NCI-H2107 (cell line): ENCODE measurements at places on chromosomes 7 and 10.

GRCh38 chr10:69315610-69316312, 37.5 kb downstream of the HK1 start:
- no peak for DNase-seq

DNA sequence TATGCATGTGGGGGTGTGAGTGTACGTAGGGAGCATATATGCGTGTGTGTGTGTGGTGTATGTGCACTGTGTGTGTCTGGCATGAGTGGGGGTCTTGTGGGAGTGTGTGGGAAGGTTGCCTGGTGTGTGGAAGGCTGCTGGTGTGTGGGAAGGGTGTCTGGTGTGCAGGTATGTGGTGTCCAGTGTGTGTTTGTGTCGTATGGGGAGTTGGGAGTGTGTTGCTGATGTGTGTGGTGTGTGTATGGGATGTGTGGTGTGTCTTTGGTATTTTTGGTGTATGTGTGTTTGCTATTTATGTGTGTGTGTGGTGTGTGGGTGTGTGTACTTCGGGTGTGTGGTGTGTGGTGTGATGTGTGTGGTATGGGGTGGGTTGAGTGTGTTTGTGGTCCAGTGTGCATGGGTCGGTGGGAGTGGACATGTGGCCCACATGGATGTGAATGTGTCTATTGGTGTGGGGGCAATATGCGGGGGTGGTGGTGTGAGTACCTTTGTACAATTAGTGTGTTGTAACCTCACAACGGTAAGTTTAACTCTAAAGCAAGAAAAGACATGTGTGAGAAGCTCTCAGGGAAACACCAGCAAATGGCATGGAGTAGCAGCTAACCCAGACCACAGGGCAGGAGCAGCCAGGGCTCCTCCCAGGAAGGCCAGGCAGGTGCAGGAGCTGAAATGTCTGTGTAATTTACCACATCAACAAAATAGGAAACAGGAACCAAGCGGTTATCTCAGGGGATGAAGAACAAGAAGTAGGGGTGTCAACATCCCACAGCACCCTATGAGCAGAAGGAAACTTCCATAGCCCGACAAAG, 11.9 kb downstream of the ANTXRL start:
- no peak for DNase-seq

DNA sequence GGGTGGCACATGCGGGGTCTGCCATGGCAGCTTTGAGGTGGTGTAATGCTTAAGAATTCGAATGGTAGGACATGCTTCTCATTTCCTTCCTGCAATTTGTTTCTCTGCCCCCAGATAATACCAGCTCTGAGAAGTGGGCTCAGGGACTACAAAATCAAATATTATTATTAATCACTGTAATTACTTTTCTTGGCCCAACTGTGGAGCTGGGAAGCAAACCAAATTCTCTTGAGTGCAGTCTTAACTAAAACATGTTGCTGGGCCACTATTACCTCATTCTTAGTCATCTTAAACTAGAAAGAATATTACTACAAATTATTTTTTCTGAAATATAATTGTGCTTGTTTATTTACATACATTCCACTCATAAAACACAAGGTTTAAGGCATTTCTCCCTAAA, 566.7 kb upstream of the NRP1 start:
- no peak for DNase-seq

GRCh38 chr10:26503911-26504310, 65.8 kb downstream of the APBB1IP start:
- DNase-seq: no peak

DNA sequence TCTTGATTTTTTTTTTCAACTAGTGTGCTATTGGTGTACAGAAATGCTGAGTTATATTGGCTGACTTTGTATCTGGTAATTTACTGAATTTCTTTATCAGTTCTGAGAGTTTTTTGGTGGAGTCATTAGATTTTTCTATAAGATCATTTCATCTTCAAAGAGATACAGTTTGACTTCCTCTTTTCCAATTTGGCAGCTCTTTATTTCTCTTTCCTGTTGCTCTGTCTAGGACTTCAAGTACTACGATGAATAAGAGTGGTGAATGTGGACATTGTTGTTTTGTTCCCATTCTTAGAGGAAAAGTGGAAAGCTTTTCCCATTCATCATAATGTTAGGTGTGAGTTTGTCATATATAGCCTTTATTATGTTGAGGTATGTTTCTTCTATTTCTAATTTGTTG, 50.2 kb downstream of the LOXL4 start:
- no peak for DNase-seq

- no peak for DNase-seq
These were observed 9.2 kb downstream of the MKX start for GRCh38 chr10:27736396-27736795.

DNA sequence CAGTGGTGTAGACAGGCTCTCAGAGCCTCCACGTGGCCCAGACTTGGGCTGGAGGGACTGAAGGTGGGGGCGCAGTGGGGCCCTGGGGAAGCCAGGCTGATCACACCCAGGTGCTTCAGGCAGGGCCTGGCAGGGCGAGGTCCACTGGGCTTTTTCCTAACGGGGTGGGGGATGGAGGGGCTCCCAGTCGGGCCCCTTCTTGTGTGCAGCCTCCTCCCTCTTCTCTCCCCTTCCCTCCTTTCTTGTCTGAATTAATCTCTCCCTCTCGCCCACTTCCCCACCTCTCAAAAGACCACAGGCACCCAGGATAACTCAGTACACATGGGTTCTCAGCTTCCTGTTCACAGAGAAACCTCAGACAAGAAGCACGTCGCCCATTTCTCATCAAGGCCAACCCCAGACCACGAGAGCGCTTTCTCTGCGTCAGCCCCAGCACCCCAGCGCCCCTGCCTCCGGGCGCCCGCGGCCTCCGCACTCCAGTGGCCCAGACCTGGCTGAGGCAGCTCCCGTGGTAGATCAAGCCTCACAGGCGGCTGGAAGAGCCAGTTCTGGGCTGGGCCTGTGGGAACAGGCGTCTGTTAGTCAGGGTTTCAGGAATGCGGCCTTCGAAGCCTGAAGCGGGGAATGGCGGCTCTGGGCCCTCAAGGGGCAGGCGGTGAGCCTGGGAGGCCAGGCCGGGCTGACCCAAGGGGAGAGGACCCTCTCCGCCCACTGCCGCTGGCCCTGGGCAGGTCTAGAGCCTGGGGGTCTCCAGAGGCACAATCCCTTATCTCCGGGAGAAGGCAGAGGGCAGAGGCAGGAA, 50.6 kb downstream of the PWWP2B start:
- no peak for DNase-seq

DNA sequence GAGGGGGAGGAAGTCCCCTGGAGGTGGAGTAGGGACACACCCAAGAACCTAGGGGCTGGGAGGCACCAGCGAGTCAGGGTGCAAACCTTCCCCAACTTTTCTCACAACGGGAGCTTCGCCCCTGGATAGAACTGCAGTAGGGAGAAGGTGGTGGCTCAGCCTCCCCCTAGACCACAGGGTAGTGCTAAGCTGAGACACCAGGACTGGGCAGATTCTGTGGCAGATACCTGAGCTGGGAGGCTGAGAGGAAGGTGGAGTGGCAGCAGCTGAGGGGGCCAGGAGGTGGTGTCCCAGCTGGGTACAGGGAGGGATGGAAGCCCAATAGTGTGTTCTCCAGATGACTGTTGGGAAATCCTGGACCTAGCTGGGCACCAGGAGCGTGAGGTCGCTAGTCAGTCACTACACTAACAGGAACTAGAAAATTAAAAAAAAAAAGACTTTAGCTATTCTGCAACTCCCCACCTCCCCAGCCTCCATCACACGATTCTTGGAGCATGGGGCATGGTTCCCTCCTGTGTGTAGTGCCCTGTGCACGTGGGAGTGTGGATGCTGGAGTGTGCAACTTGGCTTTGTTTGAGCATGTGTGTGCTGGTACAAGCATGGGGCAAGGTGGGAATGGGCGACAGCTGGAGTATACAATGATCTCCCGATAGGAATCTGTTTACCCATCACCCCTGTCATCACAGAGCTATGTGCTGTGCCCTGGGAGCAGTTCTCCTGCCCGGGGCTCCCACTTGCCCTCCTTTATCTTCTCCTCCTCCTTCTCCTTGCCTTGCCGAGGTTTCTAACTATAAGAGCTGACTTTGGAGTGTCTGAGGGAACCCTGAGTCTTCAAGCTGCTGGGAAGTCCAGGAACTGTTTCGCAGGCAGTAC, 8.8 kb upstream of the TRPV6 start:
- no peak for DNase-seq

- no peak for DNase-seq
These were observed 83.1 kb upstream of the AGBL3 start for GRCh38 chr7:134903073-134903790.

DNA sequence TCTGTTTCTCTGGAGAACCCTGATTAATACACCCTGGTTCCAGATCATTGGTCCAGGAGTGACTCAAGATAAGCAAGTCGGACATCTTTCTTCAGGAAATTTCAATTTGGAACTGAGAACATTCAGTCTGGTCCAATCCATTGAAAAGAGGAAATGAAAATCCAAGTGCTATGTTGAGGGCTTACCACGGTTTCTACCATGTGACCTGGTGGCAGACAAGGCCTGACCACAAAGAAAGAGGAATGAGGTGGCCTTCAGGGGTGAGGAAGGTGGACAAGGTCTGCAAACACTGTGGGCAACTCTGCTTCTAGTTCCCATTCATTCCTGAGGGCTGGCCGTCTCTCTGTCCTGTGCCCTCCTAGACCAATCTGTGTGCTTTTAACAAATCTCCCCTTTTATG, 149.2 kb upstream of the GHITM start:
- no peak for DNase-seq

GRCh38 chr7:44220046-44220357, 19.2 kb downstream of the YKT6 start:
- no peak for DNase-seq

DNA sequence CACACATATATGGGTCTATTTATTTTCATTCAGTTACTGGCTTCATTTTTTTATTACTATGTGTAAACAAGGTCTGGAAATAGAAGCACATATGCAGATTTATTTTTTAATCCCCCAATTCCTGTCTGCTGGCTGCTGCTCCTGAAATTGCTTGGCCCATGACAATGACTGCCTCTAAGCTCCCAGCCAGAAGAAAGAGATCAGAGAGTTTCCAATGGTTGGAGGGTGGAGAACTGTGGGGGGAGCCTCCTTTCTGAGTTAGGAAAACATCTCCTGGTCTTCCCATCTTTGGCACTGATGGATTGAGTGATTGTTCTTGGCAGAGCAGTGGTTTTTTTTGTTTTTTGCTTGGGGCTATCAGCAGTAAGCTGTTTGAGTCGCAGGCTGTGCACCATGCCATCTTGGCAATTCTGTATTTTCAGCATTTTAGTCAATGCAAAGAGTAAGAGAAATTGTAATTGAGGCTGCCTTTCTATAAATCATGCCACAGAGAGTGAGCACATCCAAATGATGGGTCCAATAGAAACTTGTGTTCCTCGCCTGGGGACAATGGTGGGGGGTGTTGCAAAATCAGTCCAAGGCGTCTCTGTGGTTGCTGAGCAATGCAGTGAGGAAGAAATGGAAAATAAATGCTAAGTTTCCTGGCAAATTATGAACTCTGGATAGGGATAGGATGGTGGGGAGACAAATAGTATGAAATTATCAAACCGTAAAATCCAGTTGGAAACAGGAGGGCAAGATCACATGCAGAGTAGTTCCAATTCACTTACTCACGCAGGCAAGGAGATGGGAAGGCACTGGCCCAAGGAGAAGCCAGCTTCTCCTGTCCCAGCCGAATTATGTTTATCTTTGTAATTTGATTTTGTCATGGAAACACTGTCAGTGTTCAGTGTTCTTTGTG, 382.4 kb downstream of the SORCS3 start:
- DNase-seq: no peak

DNA sequence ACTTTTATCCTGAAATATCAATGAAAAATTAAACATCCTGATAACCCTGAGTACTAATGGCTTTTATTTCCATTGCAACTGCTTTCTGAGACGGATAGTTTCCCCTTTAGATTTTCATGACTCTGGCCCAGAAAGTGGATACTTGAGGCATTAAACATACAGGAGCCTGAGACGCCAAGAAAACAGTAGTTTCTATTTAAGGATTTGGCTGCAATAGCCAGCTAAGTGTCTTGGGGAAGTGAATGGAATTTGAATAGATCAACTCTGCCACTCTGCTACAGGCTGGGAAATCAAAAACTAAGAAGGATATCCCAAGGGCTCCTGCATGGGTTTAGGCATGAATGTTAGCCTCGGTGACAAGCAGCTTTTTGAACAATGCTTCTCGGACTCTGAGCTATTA, 24.7 kb upstream of the GPAM start:
- DNase-seq: no peak

- DNase-seq: no peak
These were observed 44.1 kb downstream of the ZNF33B start for GRCh38 chr10:42594246-42594650.

DNA sequence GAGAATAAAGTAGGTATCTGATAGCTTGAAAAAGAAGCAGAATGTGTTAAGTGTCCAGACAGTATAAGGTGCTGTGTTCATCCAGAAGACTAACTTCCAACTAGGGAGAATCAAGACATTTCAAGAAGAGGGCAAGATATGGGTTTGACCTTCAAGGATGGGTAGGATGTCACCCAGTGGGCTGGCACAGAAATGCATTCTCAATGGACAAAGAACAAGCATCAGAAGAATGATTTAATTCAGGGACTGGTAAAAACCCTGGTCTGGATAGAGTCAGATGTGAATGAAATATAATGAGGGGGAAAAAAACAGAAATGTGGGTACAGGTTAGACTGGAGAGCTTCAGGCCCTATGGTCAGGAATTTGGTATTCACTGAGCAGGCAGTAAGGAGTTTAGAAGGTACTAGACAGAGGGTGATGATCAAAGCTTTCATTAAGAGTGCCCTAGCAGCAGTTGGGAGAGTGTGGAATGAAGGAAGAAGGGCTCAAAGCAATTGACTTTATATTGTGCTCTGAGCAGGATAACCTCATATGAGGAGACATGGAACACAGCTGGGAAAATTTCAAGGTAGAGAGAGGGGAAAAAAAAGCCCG, 180.7 kb upstream of the ANK3 start:
- no peak for DNase-seq

DNA sequence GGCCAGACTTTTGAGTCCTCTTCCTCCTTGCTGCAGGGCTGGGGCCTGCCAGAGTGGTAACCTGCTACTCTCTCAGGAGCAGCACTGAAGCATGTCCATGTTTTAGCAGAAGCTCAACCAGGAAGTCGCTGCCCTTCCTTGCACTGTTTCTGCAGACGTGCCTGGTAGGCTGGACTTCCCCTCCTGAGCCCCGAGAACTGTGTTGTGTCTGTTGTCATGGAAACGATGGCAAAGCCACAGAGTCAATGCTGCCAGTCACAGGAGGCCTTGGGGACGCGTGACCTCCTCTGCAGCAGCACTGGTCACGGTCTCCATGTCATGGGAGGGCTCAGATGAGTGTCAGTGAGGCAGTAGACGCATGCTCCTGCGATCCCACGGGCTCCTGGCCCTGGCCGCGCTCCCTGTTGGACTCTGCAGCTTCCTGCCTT, 145.5 kb downstream of the FANK1 start:
- no peak for DNase-seq

DNA sequence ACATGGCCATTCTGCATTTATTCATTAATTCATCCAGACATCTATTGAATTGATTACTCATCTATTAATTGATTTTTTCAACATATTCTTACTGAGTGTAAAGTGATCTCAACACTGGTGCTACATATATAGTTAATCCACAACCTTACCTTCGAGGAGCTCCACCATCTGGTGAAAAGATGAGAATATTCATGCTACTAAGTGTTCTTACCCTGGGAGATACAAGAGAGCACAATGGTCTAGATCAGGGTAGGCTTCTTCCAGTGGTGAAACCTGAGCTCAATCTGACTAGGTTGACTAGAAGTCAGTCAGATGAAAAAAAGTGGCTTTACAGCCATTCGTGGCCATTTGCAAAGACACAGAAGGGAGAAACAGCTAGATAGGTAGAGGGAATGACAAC, 507.4 kb downstream of the ANKRD7 start:
- no peak for DNase-seq

GRCh38 chr10:22992075-22992474, 64.2 kb downstream of the ARMC3 start:
- no peak for DNase-seq
